CD8-positive, alpha-beta memory T cell (primary cell): ENCODE measurements at places on chromosomes 5 and 9. TPM values are rescaled to one million over a fixed set of nuclear protein-coding genes. Genes with fewer than 3 reads are reported as not detected.

STPG3 gene
- polyA plus RNA-seq: not detected

DNAH5 gene
- not detected for polyA plus RNA-seq

FYB1 gene
- polyA plus RNA-seq: 282 TPM

GLDC gene
- polyA plus RNA-seq: 0.58 TPM

S1PR3 gene
- polyA plus RNA-seq: not detected

TAF11L9 gene
- not detected for polyA plus RNA-seq

GABRA6 gene
- not detected for polyA plus RNA-seq

LMX1B gene
- polyA plus RNA-seq: not detected

SVEP1 gene
- polyA plus RNA-seq: not detected

CTXN3 gene
- not detected for polyA plus RNA-seq

PCDHGA2 gene
- not detected for polyA plus RNA-seq

PDZD2 gene
- 0.40 TPM for polyA plus RNA-seq

BAAT gene
- polyA plus RNA-seq: 0.12 TPM

AFAP1L1 gene
- polyA plus RNA-seq: not detected

SAXO1 gene
- polyA plus RNA-seq: not detected

PCDHB4 gene
- not detected for polyA plus RNA-seq

SPAG8 gene
- polyA plus RNA-seq: 0.79 TPM

ANKRD18A gene
- polyA plus RNA-seq: 0.49 TPM

MAMDC2 gene
- polyA plus RNA-seq: 0.10 TPM

PROB1 gene
- polyA plus RNA-seq: 0.72 TPM

CFAP77 gene
- not detected for polyA plus RNA-seq

ST8SIA4 gene
- 17.5 TPM for polyA plus RNA-seq

RAPGEF6 gene
- 27.9 TPM for polyA plus RNA-seq

PSIP1 gene
- polyA plus RNA-seq: 129 TPM

PRR16 gene
- not detected for polyA plus RNA-seq
